Fibroblast of villous mesenchyme (primary cell): ENCODE measurements at places on chromosomes 12 and 14. TPM values are rescaled to one million over a fixed set of nuclear protein-coding genes. Genes with fewer than 3 reads are reported as not detected.

Gene PDZRN4
- total RNA-seq: not detected in 2 replicates

Gene BEGAIN
- not detected in 2 replicates for total RNA-seq

Gene RFLNA
- 1.9 and 5.6 TPM in 2 replicates for total RNA-seq

Gene RNASE3
- not detected in 2 replicates for total RNA-seq

Gene GALNT9
- total RNA-seq: not detected in 2 replicates

Gene ATF7IP
- 23.8 and 33.2 TPM in 2 replicates for total RNA-seq

Gene OR4K14
- total RNA-seq: not detected in 2 replicates
